ENCODE measurements at places on chromosomes 11 and 22. TPM values are rescaled to one million over a fixed set of nuclear protein-coding genes. Genes with fewer than 3 reads are reported as not detected.

TYR gene
- not detected for total RNA-seq

CARD10 gene
- total RNA-seq = 2.5 TPM

WNT7B gene
- total RNA-seq = not detected

CHADL gene
- total RNA-seq = 1.5 TPM

RIMBP3C gene
- total RNA-seq = 0.47 TPM

LRRC4C gene
- total RNA-seq = 0.17 TPM

LMO1 gene
- not detected for total RNA-seq

PHRF1 gene
- 17.9 TPM for total RNA-seq

CDCA5 gene
- 1.6 TPM for total RNA-seq

DAGLA gene
- 1.9 TPM for total RNA-seq

LIN7C gene
- total RNA-seq = 18.9 TPM

DGCR6 gene
- 0.63 TPM for total RNA-seq

TSSK2 gene
- total RNA-seq = not detected

OR5T2 gene
- not detected for total RNA-seq

IL17RA gene
- 3.7 TPM for total RNA-seq

All from bronchial smooth muscle cell (primary cell).